ENCODE measurements at places on chromosomes 2 and 18. TPM values are rescaled to one million over a fixed set of nuclear protein-coding genes. Genes with fewer than 3 reads are reported as not detected.

The PIGN gene
- 19.8 TPM for total RNA-seq

The ABCG5 gene
- not detected for total RNA-seq

The G6PC2 gene
- not detected for total RNA-seq

The RTP5 gene
- total RNA-seq, result not detected

The CNDP1 gene
- total RNA-seq, result not detected

The CEP192 gene
- 23.2 TPM for total RNA-seq

The ADRA2B gene
- not detected for total RNA-seq

The SP5 gene
- not detected for total RNA-seq

The TXNDC9 gene
- 79.9 TPM for total RNA-seq

The DPP4 gene
- 26.9 TPM for total RNA-seq

The BCL11A gene
- under 0.01 TPM for total RNA-seq

The LINC00305 gene
- total RNA-seq, result not detected

The CCL20 gene
- 0.18 TPM for total RNA-seq

The NCKAP5 gene
- under 0.01 TPM for total RNA-seq

The GALNT14 gene
- 0.18 TPM for total RNA-seq

The CHRNG gene
- total RNA-seq, result not detected

The EML4 gene
- total RNA-seq, result 33.1 TPM

The IAH1 gene
- 88.5 TPM for total RNA-seq

The NEU2 gene
- total RNA-seq, result not detected

The SLC14A1 gene
- 0.89 TPM for total RNA-seq

The MATN3 gene
- 3.5 TPM for total RNA-seq

The ASB18 gene
- not detected for total RNA-seq

The SULT1C4 gene
- 0.53 TPM for total RNA-seq

The UGGT1 gene
- 62.2 TPM for total RNA-seq

The MAP3K19 gene
- total RNA-seq, result not detected

The FBXO41 gene
- 0.29 TPM for total RNA-seq

The CTIF gene
- 17.7 TPM for total RNA-seq

The SCN2A gene
- 9.0 TPM for total RNA-seq

The FAM237A gene
- total RNA-seq, result not detected

The FOXI3 gene
- total RNA-seq, result not detected

The SCN3A gene
- not detected for total RNA-seq

The KCNJ3 gene
- 0.35 TPM for total RNA-seq

The BOLL gene
- not detected for total RNA-seq

The HOXD12 gene
- total RNA-seq, result not detected

The DNAH6 gene
- total RNA-seq, result 0.29 TPM

The MYO5B gene
- total RNA-seq, result not detected

The PARD6G gene
- 0.71 TPM for total RNA-seq

The CPS1 gene
- total RNA-seq, result 12.4 TPM

The CNRIP1 gene
- 44.7 TPM for total RNA-seq

The PUS10 gene
- 6.4 TPM for total RNA-seq

The ELOA2 gene
- total RNA-seq, result not detected

The KCNE4 gene
- 0.18 TPM for total RNA-seq

The ACVR1C gene
- not detected for total RNA-seq

The CFLAR gene
- 59.7 TPM for total RNA-seq

The ALPI gene
- not detected for total RNA-seq

The EML6 gene
- 0.35 TPM for total RNA-seq

The FMNL2 gene
- 12.7 TPM for total RNA-seq

The OXER1 gene
- total RNA-seq, result not detected

The LRP2 gene
- not detected for total RNA-seq

The HRH4 gene
- not detected for total RNA-seq

The ZC3H6 gene
- 0.86 TPM for total RNA-seq

The NT5C1B gene
- not detected for total RNA-seq

The SPATA3 gene
- not detected for total RNA-seq

Measured in myometrial cell (primary cell).